Mesothelial cell of epicardium (in vitro differentiated cells): ENCODE measurements at places on chromosomes 6 and 20. TPM values are rescaled to one million over a fixed set of nuclear protein-coding genes. Genes with fewer than 3 reads are reported as not detected.

The HLA-G gene
- 0.29 to 0.70 TPM (median 0.56 TPM) in 3 replicates for total RNA-seq

GRCh38 chr6:136547336-136547735 is 2.9 kb downstream of the MAP7 start:
- peaks cover 11% of the 10 kb centered on the region for H3K4me1 ChIP-seq
- H3K36me3 ChIP-seq = no peaks in the 10 kb centered on the region
- DNase-seq = no peak
- H3K27me3 ChIP-seq = peaks cover 27% of the 10 kb centered on the region
- H3K4me3 ChIP-seq = no peak overlapping the region

- no peaks in the 10 kb centered on the region for H3K27me3 ChIP-seq
- DNase-seq = no peak
- H3K27ac ChIP-seq = peak overlapping the region; percentile 83
- peaks cover 27% of the 10 kb centered on the region for H3K4me1 ChIP-seq
- H3K36me3 ChIP-seq = no peaks in the 10 kb centered on the region
Measured at GRCh38 chr6:138592749-138593123, 93.4 kb upstream of the NHSL1 start.

DNA sequence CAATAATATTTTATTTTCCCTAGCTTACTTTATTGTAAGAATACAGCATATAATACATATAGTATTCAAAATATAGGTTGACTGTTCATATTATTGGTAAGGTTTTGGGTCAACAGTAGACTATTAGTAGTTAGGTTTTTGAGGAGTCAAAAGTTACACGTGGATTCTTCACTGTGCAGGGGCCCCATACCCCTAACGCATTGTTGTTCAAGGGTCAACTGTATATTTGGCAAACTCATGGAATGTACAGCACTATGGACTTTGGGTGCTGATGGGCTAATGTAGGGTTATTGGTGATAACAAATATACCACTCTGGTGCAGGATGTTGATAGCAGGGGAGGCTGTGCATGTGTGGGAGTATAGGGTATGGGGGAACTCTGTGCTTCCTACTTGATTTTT is 397.2 kb downstream of the BCKDHB start:
- H3K27ac ChIP-seq = no peak overlapping the region
- H3K4me1 ChIP-seq = peaks cover 4% of the 10 kb centered on the region
- H3K4me3 ChIP-seq = no peak overlapping the region
- DNase-seq = no peak
- no peaks in the 10 kb centered on the region for H3K36me3 ChIP-seq
- H3K27me3 ChIP-seq = no peaks in the 10 kb centered on the region

DNA sequence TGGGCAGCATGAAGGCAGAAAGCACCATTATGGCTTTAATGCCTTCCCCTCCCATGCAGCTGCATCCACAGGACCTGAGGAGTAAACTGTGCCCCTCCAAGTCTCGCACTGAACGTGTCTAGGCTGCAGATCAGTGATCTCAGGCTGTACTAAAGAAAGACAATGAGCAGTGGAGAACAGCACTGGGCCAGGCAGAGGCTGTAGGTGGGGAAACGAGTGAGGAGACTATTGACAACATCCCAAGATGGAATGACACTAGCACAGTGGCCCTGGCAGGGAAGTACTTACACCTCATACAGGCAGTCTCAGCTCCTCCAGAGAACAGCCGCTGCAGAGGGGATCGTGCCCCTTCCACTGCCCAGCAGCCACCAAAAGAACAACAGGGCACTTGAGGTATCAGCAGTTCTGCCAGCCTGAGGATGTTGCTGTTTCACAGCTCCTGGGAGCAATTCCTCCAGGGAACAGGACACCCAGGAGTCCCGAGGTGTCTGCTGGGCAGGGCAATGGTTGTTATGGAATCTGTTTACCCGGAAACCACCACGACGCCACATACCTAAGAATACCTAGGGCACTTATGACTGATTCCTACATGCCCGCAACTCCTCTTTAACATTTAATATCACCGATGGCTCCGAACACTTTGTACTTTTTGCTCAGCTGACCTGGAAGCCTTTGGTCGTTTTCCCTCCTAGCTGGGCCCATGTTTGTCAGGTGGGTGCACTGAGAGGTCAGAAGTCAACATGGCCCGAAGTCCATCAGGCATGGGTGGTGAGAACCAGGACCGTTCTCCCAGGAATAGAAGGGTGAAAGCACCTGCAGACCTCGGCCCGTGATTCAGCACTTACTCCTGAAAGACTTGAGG is 79.1 kb downstream of the SLC22A23 start:
- no peak overlapping the region for H3K27ac ChIP-seq
- DNase-seq = no peak
- no peak overlapping the region for H3K4me3 ChIP-seq
- no peaks in the 10 kb centered on the region for H3K27me3 ChIP-seq
- H3K4me1 ChIP-seq = peaks cover 54% of the 10 kb centered on the region
- H3K36me3 ChIP-seq = no peaks in the 10 kb centered on the region

DNA sequence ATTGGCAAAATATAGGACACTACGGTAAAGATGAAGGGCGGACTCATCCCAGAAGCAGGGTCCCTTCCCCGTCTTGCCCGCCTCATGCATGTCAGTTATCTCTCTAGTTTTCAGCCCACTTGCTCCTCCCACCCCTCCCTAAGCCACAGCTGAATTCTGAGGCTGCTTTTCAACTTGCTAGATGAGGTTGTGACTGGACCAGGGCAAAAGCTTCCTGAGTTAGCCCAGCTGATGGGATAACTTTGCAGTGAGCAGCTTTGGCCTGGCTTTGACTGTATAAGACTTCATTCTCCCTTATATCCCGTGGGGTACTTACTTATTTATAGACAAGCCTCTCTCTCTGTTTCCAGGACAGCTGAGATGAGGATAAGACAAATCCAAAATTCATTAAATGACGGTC is 23.2 kb downstream of the GHRH start:
- H3K36me3 ChIP-seq = peaks cover 41% of the 10 kb centered on the region
- H3K27ac ChIP-seq = peak overlapping the region; percentile 40
- H3K4me3 ChIP-seq = no peak overlapping the region

The RCAN2 gene
- 3.6 to 4.0 TPM (median 3.9 TPM) in 3 replicates for total RNA-seq

The UBE2V1 gene
- 134 to 139 TPM (median 138 TPM) in 3 replicates for total RNA-seq

DNA sequence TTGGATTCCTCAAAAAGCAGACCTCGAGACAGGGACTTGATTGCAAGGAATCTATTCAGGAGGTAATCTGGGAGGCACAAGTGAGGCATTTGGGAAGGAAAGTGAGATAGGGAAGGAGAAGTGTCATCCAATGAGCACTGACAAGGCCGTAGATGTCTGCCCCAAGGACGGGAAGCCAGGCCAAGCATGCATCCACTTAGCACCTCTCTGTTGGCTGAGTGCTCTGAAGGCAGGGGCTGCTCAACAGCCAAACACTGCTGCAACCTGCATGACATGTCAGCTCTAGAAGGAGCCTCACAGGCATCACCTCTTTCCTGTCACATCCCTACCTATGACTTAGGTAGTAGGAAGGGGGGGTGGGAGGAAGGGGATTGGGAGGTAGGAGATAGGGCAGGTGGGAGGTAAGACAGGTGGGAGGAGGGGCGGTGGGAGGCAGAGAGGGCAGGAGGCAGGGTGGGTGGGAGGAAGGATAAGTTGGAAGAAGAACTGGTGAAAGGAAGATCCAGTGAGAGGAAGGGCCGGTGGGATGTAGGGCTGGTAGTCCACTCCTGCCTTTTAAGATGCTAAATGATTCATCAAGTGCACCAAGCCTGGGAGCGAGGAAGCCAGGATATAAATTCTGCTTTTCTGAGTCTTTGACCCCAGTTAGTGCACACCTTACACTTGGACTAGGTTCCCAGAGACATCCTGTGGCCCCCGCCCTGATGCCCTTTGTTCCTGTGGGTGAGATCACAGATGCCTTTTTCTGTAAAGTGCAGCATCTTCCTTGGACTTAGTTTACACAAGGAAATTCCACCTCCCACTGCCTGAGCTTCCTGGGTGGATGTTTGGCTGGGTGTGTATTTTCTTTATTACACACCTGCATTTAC is 83.8 kb upstream of the NXT1 start:
- no peaks in the 10 kb centered on the region for H3K27me3 ChIP-seq
- peaks cover 1% of the 10 kb centered on the region for H3K36me3 ChIP-seq
- DNase-seq = no peak
- no peak overlapping the region for H3K4me3 ChIP-seq
- no peak overlapping the region for H3K27ac ChIP-seq
- H3K4me1 ChIP-seq = no peaks in the 10 kb centered on the region

DNA sequence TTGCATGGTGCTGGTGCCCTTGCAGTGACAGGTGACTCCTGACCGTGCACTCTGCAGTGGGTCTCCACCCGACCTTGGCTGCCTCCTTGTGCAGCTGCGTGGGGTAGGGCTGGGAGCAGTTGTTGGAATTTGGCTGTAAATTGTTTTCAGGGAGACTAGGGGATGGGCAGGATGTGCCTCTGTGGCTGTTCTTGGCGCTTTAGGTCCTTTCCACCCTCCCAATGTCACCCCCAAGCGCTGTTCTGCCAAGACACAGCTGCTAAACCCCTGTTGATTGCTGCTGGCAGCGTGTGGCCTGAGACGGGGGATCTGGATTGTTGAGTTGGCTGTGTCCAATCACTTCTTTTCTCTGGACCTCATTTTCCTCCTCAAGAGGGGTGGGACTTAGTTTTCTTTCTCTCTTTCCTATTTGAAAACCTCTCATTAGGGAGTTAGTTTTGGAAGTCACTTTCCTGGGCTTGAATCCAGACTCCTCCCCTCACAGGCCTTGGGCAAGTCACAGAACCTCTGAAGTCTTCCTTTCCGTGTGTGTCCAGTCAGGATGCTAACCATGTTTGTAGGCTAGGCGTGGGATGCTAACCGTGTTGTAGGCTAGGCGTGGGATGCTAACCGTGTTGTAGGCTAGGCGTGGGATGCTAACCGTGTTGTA is 8.5 kb downstream of the IGF2R start:
- H3K4me3 ChIP-seq = no peak overlapping the region
- H3K36me3 ChIP-seq = no peaks in the 10 kb centered on the region
- peak overlapping the region; percentile 67 for H3K27ac ChIP-seq
- H3K4me1 ChIP-seq = peaks cover 62% of the 10 kb centered on the region

DNA sequence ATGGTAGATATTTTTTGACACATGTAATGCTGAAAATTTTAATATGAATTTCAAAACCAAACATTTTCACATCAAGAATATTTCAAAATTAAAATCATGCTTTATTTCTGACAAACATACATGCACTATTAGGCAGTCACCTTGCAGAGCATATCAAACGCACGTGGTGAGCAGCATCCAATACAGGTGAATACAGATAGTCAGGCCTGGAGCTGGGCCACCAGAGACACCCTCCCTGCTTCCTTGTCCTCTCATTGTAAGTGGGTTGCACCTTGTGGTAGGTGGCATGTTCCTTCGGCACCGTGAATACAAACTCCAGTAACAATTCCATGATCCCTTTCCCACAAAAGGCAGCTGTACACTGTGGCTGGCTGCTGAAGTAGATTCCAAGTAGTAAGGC is 8.9 kb downstream of the REV3L start:
- H3K27ac ChIP-seq = no peak overlapping the region
- no peaks in the 10 kb centered on the region for H3K36me3 ChIP-seq
- H3K4me3 ChIP-seq = no peak overlapping the region

DNA sequence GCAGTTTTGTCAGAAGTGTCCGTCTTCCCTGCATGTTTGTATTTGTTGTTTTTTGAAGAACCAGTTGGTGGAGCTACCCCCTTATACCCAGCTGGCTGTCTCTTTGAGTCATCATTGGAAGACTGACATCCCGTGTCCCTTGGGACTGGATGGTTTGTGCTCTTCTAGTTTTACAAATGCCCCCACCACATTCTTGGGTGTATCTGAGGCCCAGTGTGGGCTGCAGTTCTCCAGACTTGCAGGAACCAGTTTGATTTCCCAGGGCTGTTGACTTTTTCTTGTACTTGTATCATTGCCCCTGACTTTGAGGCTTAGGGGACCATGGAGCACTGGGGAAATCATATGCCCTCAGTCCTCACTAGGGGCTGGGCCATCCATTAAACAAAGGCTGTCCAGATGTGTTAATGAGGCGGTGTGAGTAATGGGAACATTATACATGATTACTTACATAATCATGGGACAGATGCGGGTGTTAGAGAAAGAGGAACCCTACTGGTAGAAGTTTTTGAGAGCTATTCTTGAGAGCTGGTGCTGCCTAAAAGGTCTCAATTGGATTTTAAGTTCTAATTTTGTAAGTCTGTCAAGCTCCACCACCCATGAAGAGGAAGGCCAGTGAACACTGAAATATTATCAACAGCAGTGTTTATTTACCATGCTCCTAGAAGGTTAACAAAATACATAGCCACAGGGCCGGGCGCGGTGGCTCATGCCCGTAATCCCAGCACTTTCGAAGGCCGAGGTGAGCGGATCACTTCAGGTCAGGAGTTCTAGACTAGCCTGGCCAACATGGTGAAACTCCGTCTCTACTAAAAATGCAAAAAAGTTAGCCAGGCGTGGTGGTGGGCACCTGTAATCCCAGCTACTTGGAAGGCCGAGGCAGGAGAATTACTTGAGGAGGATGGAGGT is 8.5 kb downstream of the JARID2 start:
- H3K27ac ChIP-seq = no peak overlapping the region
- no peak for DNase-seq
- H3K36me3 ChIP-seq = no peaks in the 10 kb centered on the region
- no peaks in the 10 kb centered on the region for H3K27me3 ChIP-seq
- no peak overlapping the region for H3K4me3 ChIP-seq

- H3K4me3 ChIP-seq = no peak overlapping the region
- H3K4me1 ChIP-seq = no peaks in the 10 kb centered on the region
- H3K36me3 ChIP-seq = no peaks in the 10 kb centered on the region
- no peak overlapping the region for H3K27ac ChIP-seq
Measured at GRCh38 chr20:50488236-50488806, 21.9 kb upstream of the PTPN1 start.

- no peaks in the 10 kb centered on the region for H3K36me3 ChIP-seq
- no peak for DNase-seq
- no peaks in the 10 kb centered on the region for H3K27me3 ChIP-seq
- H3K27ac ChIP-seq = no peak overlapping the region
- no peak overlapping the region for H3K4me3 ChIP-seq
Measured at GRCh38 chr20:8860011-8860495, 208.8 kb upstream of the PLCB4 start.

DNA sequence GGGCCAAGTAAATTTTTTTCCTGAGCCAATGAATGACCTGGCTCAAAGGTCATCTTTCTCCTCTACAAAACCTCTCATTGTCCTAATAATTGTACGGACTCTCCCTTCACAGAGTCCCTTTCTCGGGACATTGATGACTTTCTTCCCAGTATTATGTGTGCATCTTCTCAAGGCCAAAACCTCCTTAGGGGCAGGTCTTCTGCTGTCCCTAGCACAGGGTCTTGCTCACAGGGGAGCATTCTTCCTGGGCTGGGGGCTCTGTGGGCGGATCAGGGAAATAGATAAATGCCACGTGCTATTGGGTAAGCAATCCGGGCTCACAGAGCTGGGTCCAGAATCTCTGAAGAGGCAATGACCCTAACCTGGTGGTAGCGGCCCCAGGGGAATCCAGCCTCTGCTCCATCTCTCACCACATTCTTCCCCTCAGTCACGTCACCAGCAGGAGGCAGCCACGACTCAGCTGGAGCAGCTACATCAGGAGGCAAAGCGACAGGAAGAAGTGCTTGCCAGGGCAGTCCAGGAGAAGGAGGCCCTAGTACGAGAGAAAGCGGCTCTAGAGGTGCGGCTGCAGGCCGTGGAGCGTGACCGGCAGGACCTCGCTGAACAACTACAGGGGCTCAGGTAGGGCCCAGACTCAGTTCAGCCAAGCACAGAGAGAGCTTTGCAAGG is 23.5 kb downstream of the CEP250 start:
- DNase-seq = no peak
- H3K4me3 ChIP-seq = no peak overlapping the region
- no peaks in the 10 kb centered on the region for H3K4me1 ChIP-seq
- H3K36me3 ChIP-seq = peaks cover 34% of the 10 kb centered on the region

The RAET1L gene
- not detected in 3 replicates for total RNA-seq
